ENCODE measurements at places on chromosomes 7 and 10.

DNA sequence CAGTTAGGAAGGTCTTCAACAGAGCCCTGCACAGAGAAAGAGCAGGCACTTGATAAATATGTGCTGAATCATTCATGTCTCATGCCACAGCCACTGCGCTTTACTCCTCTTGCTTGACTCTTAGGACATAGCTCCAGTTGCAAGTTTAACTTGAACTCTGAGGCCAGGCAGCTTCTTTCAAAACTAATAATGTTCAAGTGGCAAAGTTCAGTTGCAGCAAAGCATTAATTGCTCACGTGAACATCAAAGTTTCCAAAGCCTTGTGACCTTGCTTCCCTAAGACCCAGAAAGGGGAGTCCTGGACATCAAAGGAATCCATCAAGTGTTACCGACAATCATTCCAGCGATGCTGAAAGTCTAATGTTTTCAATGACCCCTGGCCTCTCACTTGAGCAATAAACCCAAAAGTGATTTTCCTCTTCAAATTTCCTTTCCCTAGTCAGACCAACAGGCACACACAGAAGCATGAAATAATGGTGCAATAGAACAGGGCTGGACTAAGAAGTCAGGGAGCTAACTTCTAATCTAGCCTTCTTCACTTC is 21.8 kb upstream of the TECTB start:
- DNase-seq = no peak

DNA sequence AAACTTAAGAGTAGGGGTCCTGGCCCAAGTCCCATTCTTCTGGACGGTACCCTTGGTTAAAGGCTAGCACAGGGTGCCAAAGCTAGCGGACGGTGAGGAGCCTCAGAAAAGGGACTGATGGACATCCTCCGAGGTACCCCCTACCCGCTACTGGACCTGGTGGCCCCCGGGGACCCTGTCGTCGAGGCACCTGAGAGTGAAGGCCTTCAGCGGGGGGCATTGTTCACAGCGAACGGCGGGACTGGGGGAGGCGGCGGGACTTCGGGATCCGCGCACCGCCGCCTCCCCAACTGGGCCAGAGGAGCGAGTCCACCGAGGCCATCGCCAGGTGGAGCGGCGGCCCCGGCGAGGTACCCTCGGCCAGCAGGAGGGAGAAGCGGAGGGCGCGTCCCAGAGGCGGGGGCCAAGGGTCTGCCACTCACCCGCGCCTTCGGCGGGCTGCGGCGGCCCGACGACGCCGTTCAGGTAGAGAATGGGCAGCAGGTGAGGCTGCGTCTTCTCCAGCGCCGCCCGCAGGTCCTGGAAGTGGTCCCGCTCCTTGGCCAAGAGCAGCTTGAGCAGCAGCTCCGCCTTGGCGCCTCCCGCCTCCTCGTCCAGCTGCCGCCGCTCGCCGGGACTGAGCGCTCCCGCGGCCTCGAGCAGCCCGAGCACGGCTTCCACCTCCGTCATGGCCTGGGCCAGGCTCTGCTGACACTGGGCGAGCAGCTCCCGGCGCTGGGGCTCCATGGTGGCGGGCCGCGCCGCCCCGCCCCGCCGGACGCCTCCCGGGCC is 575 bp downstream of the DLG5 start:
- DNase-seq = peak; percentile 42

GRCh38 chr10:58050575-58050974 is 217.1 kb downstream of the IPMK start:
- DNase-seq = no peak

- DNase-seq = no peak
These were observed 129.0 kb downstream of the BICC1 start for GRCh38 chr10:58641708-58642107.

- no peak for DNase-seq
These were observed 654.8 kb downstream of the LRMDA start for GRCh38 chr10:76086170-76086760.

DNA sequence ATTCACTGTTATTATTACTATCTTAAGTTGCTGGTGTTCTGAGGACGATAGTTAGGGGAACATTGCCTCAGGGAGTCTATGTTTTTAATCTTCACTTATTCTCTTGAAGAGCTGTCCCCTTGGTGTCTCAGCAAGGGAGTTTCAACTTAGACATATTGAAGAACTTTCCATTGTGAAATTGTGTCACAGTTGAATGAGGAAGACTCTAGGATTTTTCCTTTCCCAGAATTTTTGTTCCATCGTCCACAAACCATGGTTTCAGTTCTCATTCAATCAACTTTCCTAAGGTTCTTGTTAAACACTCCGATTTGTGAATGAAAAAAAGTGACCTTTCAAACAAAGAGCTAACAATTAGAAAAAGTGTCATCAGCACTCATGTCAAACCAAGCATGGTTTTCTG is 128.3 kb downstream of the GATA3 start:
- no peak for DNase-seq

DNA sequence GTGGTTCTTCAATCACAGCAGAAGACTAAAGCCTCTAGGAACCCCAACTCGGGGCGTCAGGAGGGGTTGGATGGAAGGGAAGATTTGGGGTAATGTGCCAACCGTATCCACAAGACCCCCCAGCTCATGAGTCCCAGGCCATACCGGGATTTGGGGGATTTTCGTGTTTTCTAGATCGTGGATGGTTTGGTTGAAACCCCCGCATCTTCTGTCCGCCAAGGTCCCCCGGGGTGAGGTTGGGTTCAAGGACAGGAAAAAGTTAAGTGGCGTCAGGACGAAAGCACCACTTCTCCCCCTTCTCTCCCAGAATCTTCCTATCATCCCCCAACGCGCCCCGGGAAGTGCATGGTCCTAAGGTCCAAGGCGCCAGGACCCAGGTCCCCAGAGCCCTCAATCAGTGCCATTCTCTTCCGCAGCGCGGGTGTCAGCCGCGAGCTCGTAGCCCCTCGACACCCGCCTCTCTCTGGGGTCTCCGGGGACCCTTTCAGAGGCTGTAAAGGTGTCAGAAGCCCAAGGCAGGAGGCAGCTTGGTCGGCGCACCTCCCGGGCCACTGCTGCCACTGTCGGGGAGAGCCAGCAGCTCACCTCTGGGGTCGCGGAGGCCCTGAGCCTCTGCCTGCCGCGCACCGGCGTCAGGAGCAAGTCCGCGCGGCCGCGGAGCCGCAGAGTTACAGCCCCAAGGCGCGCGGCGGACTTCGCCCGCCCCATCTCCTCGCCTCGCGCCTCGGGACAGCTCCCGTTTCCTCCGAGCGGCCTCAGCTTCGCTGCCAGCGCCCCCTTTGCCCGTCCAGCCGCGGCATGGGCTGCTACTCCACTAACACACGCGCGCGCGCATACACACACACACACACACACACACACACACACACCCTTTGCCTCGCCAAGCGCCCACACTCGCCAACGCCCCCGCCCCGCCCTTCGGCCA is 1.5 kb downstream of the MKX start:
- no peak for DNase-seq

DNA sequence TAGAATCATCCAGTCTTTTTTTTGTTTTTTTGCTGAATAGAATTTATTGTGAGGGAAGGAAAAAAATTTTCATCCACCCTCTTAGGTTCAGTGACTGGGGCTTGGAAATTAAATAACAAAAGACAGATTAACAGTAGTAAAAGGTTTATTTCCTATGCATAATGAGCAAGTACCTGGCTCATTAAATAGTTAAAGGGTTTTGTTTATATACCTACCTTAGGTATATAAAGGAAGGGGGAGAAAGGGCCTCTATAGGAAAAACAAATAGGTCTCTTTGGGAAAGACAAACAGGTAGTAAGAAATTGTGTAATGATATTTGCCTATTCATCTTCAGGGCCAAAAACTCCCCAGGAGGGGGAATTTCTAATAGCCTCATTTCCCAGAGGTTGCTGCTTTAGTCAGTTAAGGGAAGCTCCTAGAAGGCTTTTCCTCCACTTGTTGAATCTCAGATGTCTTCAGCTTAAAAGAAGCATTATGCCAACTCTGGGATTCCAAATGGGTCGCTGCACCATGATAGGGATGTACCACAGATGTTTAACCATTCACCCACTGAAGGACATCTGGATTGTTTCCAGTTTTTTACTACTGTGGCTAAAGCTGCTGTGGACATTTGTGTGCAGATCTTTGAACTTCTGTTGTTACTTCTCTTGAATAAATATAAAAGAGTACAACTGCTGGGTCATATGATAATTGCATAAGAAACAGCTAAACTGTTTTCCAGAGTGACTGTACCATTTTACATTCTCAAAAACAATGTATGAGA is 11.3 kb downstream of the ACADSB start:
- DNase-seq = no peak

DNA sequence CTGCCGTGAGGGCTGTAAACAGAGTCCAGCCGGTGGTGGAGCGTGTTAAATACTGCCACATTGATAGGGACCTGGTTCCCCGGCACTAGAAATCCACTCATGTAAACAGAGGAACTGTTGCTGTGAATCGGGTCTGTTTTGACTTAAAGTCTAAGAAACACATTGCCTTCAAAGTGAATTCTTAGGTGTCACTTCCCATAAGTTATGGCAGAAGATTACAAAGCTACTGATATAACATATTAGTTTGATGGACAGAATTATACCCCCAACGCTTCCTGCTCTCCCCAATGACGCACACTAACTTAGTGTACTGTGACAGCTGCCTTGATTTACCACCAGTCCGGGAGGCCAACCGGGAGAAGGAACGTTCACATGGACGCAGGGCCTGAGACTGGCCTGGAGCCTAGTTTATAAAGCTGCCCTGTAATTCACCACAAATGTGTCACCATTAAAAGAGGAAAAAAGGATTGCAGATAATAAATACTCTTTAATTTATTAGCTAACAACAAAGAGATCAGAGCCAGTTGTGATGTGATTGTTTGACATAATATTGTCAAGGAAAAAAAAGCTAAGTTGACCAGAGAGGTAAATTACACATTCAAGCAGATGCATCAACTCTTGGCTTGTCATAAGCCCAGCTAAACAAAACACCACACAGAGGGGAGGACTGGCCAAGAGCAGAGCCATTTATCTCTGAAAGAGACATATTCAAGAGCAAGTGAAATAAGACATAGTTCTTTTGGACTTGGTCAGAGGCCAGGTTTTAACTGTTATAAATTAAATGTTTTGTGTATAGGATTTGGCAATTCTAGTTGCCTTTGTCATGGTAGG is 820.6 kb downstream of the LRMDA start:
- no peak for DNase-seq

DNA sequence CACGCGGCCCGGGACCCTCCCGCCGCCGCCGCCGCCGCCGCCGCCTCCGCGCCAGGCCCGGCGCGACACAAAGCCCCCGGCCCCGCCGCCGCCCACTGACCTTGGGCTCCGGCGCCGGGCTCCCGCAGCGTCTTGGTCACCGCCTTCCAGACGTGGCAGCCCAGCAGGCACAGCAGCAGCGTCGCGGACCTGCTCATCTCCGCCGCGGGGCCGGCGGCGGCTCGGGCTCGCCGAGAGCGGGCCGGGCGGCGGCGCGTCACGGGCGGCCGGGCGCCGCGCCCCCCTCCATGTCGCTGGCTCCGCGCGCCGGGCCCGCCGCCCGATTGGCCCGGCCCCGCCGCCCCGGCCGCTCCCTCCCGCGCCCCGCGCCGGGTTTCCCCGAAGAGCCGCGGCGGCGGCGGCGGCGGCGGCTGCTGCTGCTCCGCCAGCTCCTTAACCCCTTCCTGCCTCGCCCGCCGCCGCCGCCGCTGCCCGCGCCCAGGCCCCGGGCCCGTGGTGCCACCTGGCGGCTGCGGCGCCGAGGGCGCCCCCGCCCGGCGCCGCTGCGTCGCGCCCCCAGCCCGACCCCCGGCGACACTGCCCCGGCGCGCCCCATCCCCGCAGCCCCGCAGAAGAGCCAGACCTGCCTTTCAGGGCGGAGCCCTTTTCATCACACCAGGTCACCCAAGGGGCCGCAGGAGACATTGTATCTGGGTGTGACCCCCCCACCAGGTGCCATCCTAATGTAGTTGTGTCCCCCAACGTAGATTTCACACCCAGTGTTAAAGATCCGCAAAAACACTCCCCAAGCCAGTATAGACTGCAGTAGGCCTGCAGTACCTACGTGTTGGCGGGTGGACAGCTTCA is at the start of gene FAM171A1:
Gene FAM171A1, minus strand, starts transcription at position 434 of the 846 bp plus-strand sequence. Its CDS starts 237 bp downstream, at position 197.
- DNase-seq = peak; percentile 39

DNA sequence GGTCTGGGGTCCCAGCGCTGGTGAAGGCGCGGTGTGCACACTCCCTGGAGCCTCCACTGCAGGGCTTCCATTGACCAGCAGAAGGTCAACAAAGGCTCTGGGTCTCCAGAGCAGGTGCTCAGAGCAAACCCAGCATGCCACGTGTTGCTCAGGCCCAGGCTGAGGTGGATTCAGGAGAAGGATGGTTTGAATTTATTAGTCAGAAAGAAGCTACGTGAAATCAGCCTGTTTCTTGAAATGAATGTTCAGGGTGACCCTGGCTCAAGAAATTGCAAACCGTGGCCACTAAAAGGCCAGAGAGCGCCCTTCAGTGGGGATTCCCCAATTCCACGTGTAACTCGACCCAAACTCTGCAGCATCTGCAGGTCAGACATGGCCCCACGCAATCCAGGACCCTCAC is 82.7 kb upstream of the PFKP start:
- no peak for DNase-seq

DNA sequence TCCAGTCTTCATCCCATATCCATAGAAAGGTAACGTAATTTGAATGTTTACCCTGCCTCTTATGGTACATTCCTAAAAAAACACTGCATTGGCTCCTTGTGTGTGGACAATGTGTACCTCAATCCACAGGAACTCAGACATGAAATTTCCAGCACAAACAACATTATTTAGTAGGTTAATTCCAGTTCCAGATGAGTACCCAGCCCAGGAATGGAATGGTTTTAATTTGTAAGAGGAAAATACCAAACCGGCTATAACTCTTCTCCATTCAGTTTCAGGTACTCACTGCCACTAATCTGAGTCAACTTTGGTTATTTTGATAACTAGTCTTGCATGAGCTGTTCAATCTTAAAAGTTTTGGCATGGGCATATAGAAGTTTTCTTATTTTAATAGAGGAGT is 39.0 kb downstream of the TFPI2 start:
- no peak for DNase-seq

- no peak for DNase-seq
These were observed 106.6 kb downstream of the POU6F2 start for GRCh38 chr7:39084349-39084748.

GRCh38 chr7:131605280-131605878 is 49.0 kb upstream of the PODXL start:
- DNase-seq = no peak

GRCh38 chr10:62016623-62017490 is 115.4 kb downstream of the ARID5B start:
- DNase-seq = no peak

GRCh38 chr7:49228426-49229098 is 304.2 kb downstream of the CDC14C start:
- DNase-seq = no peak

DNA sequence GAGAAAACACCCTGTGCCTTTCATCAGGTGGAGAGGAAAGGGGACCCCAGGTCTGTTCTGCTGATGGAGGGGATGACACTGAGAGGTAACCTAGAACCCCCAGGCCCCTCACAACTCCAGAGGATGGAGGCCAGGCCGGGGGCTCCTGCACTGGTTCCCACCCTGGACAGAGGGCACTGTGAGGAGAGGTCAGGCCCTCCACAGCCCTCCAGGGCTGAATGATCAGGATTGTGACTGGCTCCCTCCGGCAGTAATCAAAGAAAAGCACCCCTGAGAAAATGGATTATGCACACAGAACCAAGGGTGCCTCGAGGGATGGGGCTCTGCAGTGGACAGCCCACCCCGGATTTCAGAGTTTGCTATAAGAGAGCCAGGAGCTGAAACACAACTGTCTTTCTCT is 502.8 kb downstream of the TCERG1L start:
- no peak for DNase-seq
